ENCODE measurements at places on chromosomes 4 and X.

GRCh38 chrX:77945910-77946545, 23.4 kb downstream of the PGAM4 start:
- no peak for DNase-seq

DNA sequence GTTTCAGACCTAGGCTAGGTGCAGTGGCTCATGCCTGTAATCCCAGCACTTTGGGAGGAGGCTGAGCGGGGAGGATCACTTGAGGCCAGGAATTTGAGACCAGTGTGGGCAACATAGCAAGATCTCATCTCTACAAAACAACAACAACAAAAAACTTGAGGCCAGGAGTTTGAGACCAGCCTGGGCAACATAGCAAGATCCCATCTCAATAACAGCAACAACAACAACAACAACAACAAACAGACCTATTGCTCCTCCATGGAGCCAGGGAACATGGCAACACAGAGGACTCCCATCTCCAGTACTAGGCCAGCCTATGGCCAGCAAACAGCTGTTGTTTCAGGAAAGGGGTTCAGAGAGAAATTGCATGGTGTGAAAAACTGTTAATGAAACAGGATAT, 43.4 kb downstream of the SLC16A2 start:
- DNase-seq: no peak

DNA sequence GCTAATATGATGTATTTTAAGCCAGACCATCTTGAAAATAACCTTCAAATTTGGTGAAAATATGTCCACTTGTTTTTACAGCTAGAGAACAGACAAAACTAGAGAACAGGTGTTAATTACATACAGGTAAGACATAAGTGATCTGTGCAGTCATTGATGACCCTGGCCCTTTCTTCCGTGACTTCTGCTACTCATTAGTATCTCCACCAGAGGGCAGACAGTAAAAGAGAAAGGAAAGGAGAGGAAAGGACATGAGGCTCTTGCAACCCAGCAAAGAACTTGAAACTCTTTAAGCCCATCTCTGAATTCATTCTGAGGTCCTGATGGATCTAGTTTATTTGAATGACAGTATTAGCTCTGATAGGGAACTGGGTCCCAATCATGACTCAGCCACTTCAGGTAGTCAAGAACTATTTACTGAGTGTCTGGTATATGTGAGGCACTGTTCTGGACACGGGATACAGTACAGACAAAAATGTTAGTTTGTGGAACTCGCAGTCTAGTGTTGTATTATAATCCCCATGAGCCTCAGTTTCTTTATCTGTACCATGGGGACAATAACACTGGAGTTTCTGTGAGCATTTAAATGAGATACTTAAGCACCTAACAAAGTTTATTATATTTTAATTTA, 121.0 kb upstream of the TEX13D start:
- DNase-seq: no peak

- no peak for DNase-seq
These were observed 184.7 kb upstream of the HCCS start for GRCh38 chrX:10926404-10926803.

DNA sequence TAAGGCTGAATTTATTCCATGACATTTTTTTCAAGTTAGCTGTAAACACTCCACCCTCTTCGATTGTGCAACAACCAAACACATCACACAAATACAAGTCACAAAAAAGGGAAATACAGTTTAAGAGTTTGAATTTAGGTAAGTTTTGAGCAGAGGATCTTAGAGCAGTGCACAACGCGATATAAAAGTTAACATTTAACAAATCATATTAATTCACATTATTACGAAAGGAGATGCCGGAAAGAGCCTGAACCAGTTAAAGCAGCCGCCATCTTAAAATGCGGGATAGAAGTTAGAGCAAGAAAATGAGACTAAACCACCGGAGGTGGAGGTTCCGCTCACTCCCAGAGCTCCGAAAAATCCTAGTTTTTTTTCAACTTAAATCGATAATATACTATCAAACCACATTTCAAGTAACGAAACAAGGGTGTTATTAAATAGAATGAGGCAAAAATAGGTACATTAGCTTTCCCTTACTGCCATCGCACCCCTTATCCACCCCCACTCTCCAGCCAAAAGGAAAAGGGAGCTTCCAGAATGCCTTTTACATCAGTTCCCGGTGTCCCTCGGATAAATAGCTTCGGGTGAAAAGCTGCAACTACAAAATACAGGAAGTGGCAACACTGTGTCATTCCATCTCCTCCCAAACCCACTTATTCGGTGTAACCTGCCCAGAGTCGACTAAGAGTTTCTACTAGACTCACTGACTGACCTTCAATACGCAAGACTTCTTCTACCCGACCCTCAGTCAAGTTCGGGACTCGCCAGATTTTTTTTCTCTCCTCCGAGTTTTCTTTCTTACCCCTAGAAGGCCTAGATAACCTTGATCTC, 1.9 kb downstream of the UBE2D3 start:
- DNase-seq: peak; percentile 11

DNA sequence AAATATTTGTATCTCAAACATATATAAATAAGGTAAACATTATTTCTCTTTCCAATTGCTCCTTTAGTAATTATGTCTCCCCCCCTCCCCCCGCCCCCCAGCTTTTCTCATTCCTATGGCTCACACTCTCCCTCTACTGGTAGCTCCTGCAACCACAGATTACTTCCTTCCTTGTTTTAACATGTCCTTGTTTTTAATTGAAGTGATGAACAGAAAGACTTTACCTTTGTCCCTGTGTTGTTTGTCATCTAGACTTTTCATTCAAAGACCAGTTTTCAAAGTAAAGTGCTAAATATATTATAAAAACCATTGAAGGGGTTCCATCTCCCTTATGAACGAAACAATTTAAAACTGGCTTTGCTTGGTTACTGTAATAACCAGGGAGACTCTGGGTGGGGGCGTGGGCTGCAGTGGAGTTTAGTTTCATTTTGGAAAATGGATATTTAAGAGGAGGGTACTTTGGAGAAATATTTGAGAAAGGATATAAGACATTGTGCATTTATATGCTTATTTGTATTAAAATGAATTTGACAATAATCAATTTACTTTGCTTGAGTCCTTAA, 352.9 kb downstream of the RAPGEF2 start:
- no peak for DNase-seq

DNA sequence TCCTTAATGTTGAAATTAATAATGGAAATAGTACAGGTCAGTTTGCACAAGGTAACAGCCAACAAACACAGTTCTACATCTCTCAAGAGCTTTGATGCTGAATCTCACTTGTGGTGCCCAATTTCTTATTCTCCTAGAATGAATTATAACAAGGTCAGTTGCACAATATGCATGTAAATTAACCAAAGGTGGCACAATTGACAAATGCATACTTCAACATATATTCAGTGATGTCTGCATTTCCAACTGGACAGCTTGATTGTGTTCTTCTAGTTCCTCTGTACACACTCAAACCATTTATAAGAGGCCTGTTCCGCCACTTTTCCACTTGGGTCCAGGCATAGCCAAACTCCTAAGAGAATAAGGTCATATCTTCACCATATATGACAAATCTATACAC, 210.3 kb upstream of the EPHA5 start:
- DNase-seq: no peak

- no peak for DNase-seq
These were observed 88.0 kb downstream of the ARSF start for GRCh38 chrX:3129256-3129655.

DNA sequence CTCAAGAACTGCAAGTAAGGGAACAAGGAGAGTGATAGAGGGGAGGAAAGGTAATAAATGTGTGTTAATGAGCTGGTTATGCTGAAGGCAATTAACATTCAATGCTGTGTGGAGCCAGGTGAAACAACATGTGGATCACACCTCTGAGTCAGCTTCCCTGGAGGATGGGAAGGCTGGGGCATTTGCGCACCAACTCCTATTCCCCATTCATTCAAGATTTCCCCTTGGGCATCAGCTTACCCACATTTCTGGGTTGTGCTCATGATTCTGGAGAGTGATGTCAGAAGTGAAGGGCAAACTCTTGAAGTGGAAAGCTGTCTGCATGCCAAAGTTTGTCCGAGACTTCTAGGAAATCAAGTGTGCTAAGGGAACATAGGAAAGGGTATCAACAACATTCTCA, 461.4 kb downstream of the MID1IP1 start:
- DNase-seq: no peak

GRCh38 chr4:169493164-169493524, 119.2 kb downstream of the NEK1 start:
- DNase-seq: no peak

DNA sequence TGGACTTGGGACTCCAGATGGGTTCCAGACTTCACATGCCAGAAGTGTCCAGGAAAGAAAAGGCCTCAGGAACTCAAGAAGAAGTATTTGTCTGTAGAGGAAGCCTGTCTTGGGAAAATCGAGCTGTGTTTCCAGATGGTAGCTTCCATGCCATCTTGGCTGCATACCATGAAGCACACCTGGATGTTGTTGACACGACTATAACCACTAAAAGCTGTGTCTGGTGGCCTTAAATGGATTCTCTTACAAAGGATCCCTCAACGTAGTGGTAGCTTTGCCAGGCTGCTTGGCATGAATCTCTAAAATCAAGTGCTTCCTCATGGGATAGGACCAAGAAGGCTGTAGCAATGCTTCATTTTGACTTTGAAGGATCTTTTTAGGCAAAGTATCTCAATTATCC, 313.4 kb upstream of the BOD1L1 start:
- DNase-seq: no peak

GRCh38 chr4:189049682-189050081, 891.0 kb upstream of the FRG1 start:
- no peak for DNase-seq

GRCh38 chr4:89797117-89797516, 39.8 kb downstream of the SNCA start:
- no peak for DNase-seq

- DNase-seq: no peak
These were observed 567.6 kb upstream of the SLIT2 start for GRCh38 chr4:19684084-19684483.

DNA sequence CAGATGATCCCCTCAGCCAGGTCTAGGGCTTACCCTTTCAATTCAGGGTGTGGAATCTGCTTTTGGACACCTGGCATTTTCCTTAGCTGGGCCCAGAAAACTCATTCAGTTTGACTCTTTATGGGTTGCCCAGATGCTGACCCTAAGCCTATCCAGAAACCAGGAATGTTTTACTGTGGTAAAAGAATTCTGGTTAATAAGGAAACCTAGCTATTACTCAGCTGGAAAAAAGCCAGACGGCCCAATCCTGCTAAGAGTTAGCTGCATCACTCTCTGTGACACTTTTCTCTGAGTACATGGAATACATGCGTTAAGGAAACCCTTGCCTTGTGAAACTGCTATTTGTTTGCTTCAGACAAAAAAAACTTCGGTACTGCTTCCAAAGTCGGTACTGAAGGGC, 28.0 kb downstream of the ING2 start:
- no peak for DNase-seq

GRCh38 chr4:182738283-182739047, 178.7 kb downstream of the DCTD start:
- no peak for DNase-seq

- no peak for DNase-seq
These were observed 1.5 kb downstream of the RBPJ start for GRCh38 chr4:26322346-26322745.

- DNase-seq: no peak
These were observed 228.2 kb upstream of the TENM3 start for GRCh38 chr4:182015014-182015413.

DNA sequence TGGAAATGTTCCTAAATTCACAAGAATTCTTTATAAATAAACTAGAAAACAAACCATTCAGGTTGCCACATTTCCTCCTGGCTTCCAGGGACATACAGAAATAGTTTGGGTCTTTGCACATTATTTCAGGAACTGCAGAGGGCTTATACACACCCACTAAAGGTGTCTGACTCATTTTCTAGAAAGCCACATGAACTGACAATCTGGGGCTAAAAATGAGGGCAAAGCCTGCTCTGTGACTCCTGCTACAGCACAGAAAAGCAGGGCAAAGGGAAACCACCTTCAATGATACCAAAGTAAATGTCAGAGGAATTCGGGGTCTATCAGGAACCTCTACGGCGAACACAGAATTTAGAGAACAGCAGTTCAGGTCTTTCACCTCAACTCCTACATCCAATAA, 112.2 kb upstream of the MAP3K15 start:
- no peak for DNase-seq

DNA sequence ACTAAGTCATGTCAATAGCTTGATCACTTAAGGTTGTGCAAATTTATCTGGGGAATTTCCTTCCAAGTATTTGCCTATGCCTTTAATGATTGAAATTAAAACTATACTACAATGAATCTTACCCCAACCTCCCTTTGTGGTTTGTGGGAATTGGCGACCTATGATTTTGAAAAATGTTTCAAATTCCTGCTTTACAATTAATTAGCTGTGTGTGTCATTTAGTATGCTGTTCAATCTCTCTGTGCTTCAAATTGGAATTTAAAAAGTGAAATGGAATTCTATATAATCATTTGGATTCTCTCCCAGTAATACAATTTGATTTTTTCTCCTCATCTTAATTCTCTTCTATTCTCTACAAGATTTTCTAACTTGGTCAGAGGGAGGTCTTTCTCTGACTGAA, 2319.5 kb downstream of the ARAP2 start:
- no peak for DNase-seq

GRCh38 chr4:174531486-174531885, 9.2 kb upstream of the HPGD start:
- DNase-seq: no peak

DNA sequence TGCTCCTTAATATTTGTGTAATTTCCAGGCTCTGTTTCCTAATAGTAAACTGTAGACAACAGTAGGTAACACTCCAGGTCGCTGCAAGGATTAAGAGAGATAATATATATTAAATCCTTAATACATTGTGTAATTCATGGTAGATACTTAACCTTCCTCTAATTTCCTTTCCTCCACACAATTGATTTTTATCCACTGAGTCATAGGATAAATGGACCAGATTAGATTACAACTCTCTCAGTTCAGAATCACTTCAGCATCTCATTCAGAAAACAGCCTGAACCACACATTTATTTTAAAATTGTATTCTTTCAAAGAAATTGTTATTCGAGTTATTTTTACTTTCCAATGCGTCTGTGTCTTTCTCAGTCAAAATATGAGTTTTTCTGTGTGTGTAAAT, 17.1 kb downstream of the GK2 start:
- DNase-seq: no peak

- DNase-seq: no peak
These were observed at the start of gene SLC4A4 for GRCh38 chr4:71338846-71339593. Gene SLC4A4 (plus strand): TSS chr4:71339020.

DNA sequence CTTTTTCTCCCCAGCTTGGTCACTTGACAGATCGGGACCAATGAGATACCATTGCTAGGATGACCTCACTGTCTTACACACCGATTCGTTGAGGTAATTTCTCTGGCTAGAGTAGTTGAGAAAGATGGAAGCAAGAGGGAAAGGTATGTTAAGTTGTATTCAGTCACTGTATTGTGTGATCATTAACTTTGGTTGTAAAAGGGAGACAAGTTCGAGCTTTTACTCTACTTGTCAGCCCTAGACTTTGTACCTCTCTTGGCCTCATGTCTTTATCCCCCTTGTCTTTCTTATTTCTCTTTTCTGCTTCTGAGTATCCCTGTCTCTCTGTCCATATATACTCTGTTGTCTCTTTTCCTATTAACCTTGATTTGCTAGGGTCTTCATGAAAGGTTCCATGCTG, 15.5 kb downstream of the FMR1 start:
- no peak for DNase-seq

- no peak for DNase-seq
These were observed 654.9 kb upstream of the HTR2C start for GRCh38 chrX:113929004-113929403.

GRCh38 chr4:76982638-76983584, 33.4 kb downstream of the SEPTIN11 start:
- DNase-seq: no peak
